NCI-H1694 (cell line): ENCODE measurements at places on chromosomes 5 and 9.

DNA sequence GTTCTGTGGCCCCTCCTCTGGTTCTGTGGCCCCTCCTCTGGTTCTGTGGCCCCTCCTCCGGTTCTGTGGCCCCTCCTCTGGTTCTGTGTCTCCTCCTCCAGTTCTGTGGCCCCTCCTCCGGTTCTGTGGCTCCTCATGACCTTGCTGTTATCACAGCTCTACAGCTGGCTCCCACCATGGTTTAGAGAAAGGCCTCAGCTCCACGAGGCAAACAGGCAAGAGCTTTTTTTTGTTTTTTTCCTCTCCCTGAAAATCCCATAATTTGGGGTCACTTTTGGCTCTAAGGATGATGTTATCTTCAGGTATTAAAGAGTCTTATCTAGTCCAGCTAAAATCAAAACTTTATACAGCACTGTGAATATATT, 31.8 kb downstream of the C5orf15 start:
- no peak for DNase-seq

DNA sequence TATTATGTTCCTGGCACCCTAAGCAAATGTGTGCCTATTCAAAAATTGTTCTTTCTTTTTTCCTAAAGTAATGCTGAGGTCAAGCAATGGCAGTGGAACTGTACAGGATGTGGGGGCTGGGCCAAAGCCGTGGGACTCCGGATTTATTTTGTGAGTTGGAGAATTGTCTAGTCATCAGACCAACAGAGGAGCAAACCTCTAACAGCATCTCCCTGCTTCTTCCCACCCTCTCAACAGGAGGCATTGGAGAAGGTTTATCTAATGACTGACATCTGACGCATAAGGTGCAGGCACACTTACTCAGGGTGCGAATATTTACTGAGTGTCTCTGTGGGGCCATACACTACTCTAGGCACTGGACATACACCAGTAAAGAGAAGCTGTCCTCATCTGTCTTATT, 38.6 kb downstream of the MARCHF11 start:
- no peak for DNase-seq

GRCh38 chr5:124742983-124743601, 3.3 kb downstream of the ZNF608 start:
- no peak for DNase-seq

DNA sequence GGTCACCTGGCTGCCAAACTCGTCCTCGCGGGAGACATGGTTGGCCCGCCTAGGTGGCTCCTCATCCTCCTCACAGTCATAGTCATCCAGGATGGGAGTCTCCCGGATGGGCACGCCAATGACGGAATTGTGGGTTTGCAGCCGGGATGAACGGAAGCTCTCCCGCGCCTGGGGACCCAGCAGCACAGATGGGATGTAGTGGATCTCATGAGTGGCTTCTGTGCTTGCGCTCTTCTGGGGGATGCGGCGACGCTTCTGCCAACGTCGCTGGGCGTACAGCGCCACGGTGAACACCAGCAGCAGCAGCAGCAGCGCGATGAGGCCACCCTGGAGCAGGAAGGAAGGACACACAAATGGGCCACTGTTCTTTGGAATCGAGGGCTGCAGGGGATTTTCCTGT, 200.4 kb downstream of the ASTN2 start:
- DNase-seq: no peak

DNA sequence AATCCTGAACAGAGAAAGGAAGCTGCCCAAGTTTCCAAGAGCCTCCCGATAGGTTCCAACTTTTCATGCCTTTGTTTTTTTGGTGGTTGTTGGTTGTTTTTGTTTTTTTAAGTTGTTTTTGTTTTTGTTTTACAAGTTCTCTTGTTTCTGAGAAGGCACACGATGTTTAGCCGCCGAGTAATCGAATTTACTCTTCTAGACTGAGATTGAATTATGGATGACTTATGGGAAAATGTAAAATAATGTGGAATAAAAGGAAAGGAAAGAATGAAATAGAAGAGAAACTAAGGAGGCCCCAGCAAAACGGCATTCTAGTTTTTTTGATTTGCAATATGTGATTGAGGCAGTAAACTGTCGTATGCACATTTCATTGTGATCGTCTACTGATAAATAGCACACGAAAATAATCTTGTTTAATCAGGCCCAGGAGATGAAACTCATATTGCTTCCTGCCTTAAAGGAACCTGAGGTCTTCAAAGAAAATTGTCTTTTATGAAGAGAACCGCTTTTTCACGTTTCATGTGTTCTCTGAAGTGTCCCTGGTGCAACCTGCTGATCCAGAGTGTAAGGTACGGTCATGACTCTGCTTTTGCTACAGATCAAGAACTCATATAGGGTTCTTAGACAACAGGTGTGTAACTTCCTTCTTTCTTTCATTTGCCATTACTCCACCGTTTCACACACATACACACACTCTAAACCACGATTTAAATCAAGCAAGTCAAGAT, 1.3 kb upstream of the GNAQ start:
- DNase-seq: no peak

DNA sequence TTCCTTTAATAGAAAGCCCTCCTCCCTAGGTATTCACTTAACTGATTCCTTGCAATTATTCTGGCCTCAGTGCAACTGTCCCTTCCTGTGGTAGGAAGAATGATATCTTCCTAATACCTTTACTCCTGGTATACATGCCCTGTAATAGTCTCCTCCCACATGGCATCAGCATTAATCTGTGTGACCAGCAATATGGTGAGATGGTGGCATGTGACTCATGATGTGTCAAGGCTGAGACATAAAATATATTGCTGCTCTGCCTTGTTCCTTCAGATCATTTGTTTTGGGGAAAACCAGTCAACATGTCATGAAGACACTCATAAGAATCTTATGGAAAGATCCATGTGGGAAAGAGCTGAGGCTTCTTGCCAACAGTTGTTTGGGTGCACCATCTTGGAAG, 149.1 kb upstream of the TRPM3 start:
- no peak for DNase-seq

GRCh38 chr9:34187891-34188240, 9.0 kb downstream of the UBAP1 start:
- DNase-seq: no peak

- DNase-seq: no peak
These were observed 44.6 kb upstream of the GLDC start for GRCh38 chr9:6689893-6690674.

- no peak for DNase-seq
These were observed 1953.9 kb upstream of the CDH6 start for GRCh38 chr5:29239606-29240005.

GRCh38 chr5:133199417-133200178, 147.8 kb downstream of the HSPA4 start:
- DNase-seq: no peak

DNA sequence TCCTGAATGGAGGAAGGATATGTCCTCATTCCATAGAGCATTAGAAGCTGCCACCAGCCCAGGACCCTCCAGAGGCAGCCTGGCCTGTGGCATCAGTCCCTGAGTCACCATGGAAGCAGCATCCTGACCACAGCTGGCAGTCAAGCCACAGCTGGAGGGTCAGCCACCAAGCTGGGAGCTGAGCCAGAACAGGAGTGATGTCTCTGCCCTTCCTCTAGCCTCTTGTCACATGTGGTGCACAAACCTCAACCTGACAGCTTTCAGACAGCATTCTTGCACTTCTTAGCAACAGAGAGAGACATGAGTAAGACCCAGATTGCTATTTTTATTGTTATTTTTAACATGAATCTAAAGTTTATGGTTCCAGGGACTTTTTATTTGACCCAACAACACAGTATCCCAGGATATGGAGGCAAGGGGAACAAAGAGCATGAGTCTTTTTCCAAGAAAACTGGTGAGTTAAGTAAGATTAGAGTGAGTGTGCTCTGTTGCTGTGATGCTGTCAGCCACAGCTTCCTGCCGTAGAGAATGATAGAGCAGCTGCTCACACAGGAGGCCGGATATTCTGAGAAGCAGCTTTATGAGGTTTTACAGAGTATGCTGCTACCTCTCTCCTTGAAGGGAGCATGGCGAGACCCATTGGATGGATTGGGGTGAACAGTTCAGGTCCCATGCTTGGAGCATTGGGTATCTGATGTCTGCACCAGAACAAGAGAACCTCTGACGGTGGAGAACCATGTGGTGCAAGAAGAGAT, 13.0 kb upstream of the CYFIP2 start:
- DNase-seq: no peak

GRCh38 chr9:70950270-70950669, 171.2 kb downstream of the TRPM3 start:
- no peak for DNase-seq

DNA sequence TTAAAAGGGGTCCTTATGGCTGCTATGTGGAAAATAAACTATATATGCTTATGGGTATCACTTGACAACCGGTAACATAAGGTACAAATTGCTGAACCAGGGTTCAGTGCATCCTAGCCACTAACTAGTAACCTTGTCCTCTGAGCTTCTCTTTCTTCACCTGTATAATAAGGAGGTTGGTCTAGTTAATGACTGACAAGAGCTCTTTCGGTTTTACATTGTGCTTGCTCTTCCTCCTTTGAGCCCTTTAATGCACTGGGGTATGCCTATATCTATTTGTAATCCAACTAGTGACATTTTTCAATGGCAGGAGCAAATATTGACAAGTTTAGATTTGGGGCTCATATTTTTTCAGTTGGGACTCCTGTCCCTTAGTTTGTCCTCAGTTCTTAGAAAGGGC, 66.1 kb downstream of the NPR3 start:
- DNase-seq: no peak

GRCh38 chr9:20205821-20206220, 416.5 kb downstream of the MLLT3 start:
- no peak for DNase-seq

- DNase-seq: no peak
These were observed 47.8 kb downstream of the NR6A1 start for GRCh38 chr9:124723352-124723751.

- DNase-seq: no peak
These were observed 244.8 kb downstream of the MPDZ start for GRCh38 chr9:13034694-13035002.

- DNase-seq: no peak
These were observed 49.2 kb downstream of the ROR2 start for GRCh38 chr9:91900797-91901177.

- DNase-seq: no peak
These were observed 20.2 kb downstream of the IL7R start for GRCh38 chr5:35876922-35877321.

DNA sequence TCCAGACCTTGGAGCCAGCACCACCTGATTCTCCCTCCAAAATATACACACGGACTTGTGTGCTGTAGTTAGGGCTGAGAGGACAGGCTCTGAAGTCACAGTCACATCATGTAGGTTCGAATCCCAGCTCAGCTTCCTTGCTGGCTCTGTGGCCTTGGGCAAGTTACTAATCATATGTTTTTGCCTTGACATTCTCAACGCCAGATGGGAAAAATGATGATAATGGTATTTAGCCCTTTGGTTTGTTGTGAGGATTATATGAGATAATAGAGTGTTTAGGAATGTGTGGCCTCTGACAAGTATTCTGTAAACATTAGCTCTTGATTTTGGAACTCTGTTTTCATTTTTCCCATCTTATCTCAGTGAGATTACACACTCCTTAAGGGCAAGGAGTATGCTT, 72.5 kb downstream of the PLAC8L1 start:
- DNase-seq: no peak

GRCh38 chr5:110752953-110753352, 14.1 kb downstream of the SLC25A46 start:
- DNase-seq: no peak

GRCh38 chr9:131835151-131835910, 95.5 kb upstream of the RAPGEF1 start:
- no peak for DNase-seq

GRCh38 chr9:33318225-33318624, 27.9 kb downstream of the NFX1 start:
- no peak for DNase-seq

- DNase-seq: no peak
These were observed 576 bp downstream of the CHD1 start for GRCh38 chr5:98927989-98928872.

DNA sequence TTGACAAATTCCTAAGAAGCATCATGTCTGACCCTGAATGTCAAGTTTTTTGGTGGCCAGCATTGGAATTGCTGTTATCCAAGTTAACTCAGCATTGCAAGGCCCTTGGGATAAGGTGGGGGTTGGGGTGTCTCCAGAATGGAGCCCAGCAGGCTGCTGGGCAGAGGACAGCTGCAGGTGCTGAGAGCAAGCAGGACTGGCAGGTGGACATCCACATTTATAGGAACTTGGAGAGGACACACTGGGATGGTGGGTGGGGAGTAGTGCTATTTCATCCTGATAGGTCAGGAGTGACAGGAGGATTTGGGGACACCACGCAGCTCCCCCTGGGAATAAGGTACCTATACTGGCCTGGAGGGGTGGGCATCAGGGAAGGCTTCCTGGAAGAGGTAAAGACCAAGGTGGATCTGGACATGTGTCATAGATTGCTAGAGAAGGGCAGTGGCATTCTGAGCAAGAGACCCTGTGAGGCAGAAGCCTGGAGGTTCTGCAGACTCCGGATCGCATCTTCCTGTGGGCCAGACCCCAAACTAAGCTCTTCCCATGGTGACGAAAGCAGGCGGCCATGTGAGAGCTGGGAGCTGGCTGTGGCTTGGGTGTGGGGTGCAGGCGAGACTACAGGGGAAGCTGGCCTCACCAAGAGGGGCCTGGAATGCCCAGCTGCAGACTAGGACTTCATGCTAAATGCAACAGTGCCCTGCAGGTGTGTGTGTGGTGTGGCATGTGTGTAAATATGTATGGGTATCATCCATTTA, 148.1 kb downstream of the RGS3 start:
- DNase-seq: no peak

DNA sequence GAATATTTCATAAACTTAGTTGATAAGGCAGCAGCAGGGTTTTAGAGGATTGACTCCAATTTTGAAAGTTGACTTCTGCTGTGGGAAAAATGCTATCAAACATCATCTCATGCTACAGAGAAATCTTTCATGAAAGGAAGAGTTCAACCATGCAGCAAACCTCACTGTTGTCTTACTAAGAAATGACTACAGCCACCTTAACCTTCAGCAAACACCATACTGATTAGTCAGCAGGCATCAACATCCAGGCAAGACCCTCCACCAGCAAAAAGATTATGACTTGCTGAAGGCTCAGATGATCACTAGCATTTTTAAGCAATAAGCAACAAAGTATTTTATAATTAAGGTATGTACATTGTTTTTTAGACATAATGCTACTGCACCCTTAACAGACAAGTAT, 7.6 kb downstream of the TMEM174 start:
- no peak for DNase-seq

GRCh38 chr9:113399646-113400200, 1.4 kb downstream of the ALAD start:
- no peak for DNase-seq

- no peak for DNase-seq
These were observed 10.6 kb downstream of the LAMC3 start for GRCh38 chr9:131019388-131020239.

GRCh38 chr5:76926329-76927105, 26.3 kb upstream of the CRHBP start:
- no peak for DNase-seq
